ENCODE measurements at places on chromosomes 12 and 14.

- DNase-seq: no peak
Measured at GRCh38 chr12:96822641-96823040, 84.4 kb upstream of the NEDD1 start.

DNA sequence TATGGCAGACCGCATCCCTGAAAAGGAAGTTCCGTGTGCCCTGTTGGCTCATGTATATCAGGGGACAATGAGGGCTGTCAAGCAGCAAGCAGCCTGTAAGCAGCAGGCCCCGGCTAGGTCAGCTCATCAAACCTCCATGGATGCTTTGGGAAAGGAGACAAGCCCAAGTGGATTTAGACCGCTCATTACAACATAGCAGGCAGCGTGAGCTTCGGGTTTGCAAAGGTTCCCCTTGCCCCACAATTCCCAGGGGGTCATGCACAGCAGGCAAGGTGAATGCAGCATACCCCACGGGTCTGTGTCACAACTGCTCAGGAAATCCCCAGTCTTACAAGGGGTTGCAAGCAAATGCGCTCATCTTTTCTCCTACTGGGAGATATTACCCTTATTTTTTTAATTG, 54.6 kb downstream of the KCNK13 start:
- no peak for DNase-seq

GRCh38 chr12:30796313-30796780, 41.6 kb upstream of the CAPRIN2 start:
- DNase-seq: no peak

- DNase-seq: no peak
Measured at GRCh38 chr12:116556964-116557698, 2.0 kb upstream of the MAP1LC3B2 start.

DNA sequence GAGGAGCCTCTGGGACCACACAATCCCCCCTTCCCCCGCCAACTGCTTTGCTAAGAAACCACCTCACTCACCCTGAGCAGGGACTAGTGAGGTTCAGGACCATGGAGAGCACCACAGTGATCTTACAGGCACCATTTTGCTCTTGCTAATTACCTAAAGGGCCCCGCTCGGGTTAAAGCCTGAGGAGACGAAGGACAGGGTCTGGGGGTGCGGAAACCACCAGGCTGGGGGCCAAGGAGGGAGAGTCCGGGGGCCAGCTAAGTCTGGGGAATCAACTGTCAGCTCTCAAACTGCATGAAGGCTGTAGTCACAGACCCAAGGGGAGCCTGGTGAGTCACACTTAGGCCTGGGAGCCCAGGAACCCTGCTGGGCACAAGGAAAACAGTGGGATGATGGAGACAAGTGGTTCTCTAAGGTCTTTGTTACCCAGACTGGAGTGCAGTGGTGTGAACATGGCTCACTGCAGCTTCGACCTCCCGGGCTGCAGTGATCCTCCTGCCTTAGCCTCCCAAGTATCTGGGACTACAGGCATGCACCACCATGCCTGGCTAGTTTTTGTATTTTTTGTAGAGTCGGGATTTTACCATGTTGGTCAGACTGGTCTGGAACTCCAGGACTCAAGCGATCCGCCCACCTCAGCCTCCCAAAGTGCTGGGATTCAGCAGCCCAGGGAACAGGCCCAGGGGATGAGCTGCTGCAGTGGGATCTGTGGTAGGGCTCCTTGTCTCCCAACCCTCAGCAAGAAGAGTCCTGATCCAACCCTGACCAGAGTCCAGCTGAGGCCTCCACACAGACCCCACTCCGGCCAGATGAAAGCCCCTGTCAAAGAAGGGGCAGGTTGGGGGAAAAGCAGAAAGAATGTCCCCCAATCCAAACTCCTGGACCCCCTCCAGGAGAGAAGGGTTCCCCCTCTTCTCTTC, 98.8 kb downstream of the CALM1 start:
- DNase-seq: no peak

DNA sequence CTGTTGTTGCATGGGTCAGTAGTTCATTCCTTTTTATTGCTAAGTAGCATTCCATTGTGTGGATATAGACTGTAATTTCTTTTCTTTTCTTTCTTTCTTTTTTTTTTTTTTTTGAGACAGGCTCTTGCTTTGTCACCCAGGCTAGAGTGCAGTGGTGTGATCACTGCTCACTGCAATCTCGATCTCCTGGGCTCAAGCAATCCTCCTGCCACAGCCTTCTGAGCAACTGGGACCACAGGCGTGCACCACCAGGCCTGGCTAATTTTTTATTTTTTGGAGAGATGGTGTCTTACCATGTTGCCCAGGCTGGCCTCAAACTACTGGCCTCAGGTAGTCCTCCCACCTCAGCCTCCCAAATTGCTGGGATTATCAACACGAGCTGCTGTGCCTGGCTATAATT, 5.2 kb downstream of the ATP6V0A2 start:
- no peak for DNase-seq

DNA sequence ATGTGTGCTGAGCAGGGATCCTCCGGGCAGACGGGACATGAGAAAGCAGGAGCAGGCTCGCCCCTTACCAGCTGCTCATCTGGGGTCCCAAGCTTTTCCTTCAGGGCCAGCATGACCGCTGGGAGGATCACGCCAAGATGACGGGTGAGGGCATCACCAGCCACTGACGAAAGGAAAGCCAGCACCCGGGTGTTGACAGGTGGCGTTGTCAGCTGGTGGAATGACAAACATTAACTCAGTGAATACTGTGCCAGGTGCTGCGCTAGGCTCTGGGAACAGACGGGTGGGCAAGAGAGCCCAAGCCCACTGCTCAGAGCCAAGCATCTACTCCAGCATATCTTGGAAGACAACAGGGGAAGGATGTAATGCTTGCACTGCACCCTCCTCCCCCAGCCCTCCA, 21.3 kb upstream of the RAB35 start:
- DNase-seq: no peak

DNA sequence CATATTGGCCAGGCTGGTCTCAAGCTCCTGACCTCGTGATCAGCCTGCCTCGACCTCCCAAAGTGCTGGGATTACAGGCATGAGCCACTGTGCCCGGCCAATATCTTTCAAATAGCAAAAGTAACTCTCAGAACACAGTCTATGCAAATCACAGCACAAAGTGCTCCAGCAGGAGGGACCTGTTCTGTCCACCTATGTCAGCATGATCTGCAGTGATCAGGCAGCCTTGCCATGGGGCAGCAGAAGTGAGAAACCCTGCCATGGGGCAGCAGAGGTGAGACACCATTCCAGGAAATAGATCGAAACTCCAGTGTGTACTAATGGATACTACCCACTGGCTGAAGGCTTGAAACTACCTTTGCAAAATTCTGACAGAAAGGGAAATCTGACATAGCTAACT, 78.5 kb upstream of the EIF5 start:
- no peak for DNase-seq

GRCh38 chr14:85295318-85295717, 234.6 kb upstream of the FLRT2 start:
- DNase-seq: no peak

GRCh38 chr12:4108803-4109345, 164.7 kb upstream of the CCND2 start:
- DNase-seq: no peak

DNA sequence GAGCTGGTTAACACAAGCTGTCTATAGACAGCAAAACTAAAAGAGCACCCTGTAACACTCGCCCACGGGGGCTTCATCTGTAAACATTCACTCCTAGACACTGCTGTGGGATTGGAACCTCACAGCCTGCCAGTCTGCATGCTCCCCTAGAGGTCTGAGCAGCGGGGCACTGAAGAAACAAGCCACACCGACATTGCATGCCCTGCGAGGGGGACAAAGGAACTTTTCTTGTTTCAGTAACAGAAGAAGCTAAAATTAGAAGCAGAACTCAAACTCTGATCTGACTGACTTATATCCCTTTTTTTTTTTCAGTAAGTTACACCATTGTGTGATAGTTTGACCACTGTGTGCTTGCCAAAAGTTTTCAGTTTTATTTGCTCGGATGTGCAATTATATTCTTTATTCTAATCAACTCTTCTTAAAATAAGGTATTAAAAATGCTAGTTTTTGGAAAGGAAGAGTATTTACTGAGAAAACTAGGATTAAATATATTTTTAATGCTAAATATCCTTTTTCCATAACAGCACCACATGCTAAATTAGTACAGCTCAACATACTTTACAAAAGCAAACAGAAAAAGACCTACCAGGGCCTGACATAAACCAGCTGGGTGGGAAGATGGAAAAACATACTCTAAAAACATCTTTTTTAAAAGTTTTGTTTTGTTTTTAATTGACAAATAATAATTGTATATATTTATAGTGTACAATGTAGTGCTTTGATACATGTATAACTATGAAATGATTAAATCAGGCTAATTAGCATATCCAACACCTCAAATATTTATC, 100.2 kb downstream of the EPS8 start:
- DNase-seq: no peak

- no peak for DNase-seq
Measured at GRCh38 chr14:102239231-102239630, 65.7 kb downstream of the MOK start.

- no peak for DNase-seq
Measured at GRCh38 chr12:51729331-51729730, 119.2 kb downstream of the FIGNL2 start.

- DNase-seq: no peak
Measured at GRCh38 chr12:132907216-132907615, 19.8 kb upstream of the CHFR start.

Data from stimulated activated CD8-positive, alpha-beta memory T cell treated with anti-CD3 and anti-CD28 coated beads, Interleukin-7, amount 100 ng/mL, for 1 hour (primary cell).